Stimulated activated CD4-positive, alpha-beta T cell treated with anti-CD3 and anti-CD28 coated beads, Interleukin-1b, Interleukin-23, amount 100 ng/mL, for 24 hours (primary cell): ENCODE measurements at places on chromosomes 4 and X.

- DNase-seq, result no peak
These were observed 77.7 kb downstream of the OPHN1 start for GRCh38 chrX:68355629-68355920.

DNA sequence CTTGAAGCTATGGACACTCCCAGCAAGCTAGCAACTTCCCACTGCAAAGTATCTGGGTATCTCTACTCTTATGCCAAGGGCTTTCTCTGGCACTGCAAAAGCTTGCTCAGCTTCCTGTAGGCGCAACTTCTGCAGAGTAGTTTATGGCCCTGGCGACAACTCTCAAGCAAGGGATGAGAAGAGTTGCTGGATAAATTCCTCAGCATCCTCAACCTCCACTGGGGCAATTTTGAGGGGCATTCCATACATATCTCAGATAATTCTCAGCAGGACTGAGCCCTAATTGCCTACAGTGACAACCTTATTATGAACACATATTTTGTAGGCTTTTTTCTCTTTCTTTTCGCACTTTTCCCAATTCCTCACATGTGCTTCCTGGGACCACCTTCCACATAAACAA, 31.2 kb upstream of the TAB3 start:
- no peak for DNase-seq

GRCh38 chrX:38214551-38215531, 5.8 kb downstream of the SRPX start:
- DNase-seq, result no peak

GRCh38 chr4:173167758-173168395, 734 bp upstream of the GALNT7 start:
- peak; percentile 13 for DNase-seq

DNA sequence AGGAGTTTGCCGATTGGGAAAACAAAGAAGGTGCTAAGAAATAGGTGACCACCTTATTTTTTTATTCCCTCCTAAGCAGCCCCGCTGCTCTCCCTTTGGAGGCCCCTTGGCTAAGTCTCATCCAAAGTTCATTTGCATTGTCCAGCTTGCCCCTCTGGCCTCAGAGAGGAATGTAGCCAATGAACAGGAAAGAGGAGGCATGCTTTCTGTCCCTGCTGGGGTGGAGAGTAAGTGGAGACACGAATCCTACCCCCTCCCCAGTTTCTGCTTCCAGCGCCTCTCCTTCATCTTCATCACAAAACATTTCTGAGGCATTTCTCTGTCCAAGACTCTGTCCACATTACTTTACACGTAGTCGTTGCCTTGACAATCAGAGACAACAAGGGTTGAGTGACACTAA, 38.7 kb downstream of the NLGN3 start:
- no peak for DNase-seq

DNA sequence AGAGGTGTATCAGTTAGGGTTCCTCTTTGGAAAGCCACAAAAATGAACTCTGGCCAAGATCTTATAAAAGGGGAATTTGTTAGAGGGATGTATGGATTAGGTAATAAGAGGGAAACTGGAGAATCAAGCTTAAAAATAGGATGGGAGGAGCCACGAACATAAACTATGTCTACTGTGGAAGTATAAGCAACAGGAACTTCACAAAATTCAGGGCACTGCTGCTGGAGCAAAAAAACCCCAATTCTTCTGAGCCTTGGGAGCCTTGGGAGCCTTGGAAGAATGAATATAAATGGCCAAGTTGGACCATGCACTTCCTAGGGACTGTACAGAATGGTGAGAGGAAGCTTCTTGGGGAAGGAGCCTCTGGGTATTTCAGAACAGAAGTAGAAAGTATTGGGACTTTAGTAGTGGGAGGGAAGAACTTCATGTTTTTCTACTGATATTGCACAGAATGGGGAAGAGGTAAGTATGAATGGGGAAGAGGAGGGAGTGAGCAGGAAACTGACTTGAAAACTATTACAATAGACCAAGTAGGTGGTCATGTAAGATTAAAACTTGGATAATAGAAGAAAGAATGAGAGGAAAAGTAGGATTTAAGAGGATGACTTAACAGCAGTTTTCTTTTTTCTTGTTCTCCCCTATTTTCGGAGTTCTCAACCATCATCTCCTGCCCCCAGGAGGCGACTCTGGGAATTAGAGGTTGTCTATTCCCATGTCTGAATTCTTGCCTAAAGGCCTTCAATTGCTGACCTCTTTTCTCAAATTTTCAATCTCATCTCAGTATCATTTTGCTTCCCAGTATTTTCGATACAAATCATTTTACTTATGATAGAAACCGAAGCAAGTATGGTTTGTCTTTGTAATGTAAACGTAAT, 44.4 kb upstream of the TAPT1 start:
- DNase-seq, result no peak

GRCh38 chrX:46758956-46759644, at the start of gene SLC9A7:
SLC9A7 (minus strand) TSS chrX:46759118; CDS start chrX:46759029, 89 bp downstream.
- DNase-seq, result peak; percentile 64

GRCh38 chrX:118423558-118423957, 72.1 kb upstream of the DOCK11 start:
- DNase-seq, result no peak

DNA sequence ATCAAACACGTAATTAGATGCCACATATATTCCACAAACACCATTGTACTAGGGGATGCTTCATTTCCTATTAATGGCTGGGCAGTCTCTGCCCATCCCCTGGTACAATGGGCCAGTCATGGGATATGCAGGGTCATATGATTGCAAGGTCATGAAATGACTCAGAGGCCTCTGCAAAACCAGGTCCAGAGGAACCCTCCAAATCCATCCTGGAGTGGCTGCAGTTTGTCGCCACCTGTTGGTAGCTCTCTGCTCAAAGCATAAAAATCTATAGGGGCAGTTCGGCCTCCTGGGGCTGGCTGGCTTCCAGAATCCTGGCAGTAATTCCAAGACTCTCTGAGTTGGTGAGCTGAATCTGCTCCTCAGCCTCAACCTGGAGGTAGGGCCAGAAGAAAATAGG, 22.9 kb upstream of the PUDP start:
- no peak for DNase-seq

DNA sequence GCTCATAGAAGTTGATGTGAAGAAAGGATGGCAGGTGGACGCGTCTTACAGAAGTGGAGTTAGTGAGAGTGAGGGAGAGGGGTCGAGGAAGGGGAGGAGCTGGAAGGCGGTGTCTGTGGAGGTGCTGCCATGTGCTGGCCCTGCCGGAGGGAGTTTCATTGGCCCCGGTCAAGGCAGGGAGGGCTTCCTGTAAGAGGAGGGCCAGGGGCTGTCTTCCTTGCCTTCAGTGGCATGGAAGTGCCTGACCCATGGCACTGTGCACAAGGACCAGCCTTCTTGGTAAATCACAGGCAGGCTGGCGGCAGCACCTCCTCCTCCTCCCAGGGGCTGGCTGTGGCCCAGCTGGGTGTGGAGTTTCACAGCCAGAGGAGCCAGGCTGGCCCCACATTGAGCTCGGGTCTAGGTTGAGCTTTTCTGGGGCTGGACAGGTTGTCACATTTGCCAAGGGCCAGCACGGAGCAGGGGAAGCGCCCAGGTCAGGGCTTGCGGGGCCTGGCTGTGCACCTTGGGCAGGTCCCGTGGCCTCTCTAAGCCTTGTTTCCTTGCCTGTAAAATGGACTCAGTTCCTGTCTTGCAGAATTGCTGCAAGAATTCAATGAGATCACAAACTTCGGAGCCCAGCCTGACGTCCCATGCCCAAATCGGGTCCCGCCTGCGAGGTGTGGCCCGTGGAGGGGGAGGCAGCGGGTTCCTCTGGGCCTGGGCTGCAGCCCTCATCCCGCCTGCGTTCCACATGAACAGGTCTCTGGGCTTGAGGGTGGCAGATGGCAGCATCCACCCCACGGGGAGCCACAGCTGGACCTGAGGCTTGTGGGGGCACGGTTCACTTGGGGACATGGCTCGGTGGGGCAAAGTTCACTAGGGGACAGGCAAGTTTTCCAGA, 7.0 kb downstream of the HTRA3 start:
- no peak for DNase-seq

- DNase-seq, result no peak
These were observed 6.9 kb upstream of the PNMA6A start for GRCh38 chrX:153065389-153065788.

GRCh38 chr4:107650251-107650650, 69.8 kb downstream of the PAPSS1 start:
- no peak for DNase-seq

GRCh38 chr4:158996669-158997074, 106.2 kb upstream of the RAPGEF2 start:
- DNase-seq, result no peak

- DNase-seq, result no peak
These were observed 57.4 kb upstream of the CLCN4 start for GRCh38 chrX:10099411-10099810.

DNA sequence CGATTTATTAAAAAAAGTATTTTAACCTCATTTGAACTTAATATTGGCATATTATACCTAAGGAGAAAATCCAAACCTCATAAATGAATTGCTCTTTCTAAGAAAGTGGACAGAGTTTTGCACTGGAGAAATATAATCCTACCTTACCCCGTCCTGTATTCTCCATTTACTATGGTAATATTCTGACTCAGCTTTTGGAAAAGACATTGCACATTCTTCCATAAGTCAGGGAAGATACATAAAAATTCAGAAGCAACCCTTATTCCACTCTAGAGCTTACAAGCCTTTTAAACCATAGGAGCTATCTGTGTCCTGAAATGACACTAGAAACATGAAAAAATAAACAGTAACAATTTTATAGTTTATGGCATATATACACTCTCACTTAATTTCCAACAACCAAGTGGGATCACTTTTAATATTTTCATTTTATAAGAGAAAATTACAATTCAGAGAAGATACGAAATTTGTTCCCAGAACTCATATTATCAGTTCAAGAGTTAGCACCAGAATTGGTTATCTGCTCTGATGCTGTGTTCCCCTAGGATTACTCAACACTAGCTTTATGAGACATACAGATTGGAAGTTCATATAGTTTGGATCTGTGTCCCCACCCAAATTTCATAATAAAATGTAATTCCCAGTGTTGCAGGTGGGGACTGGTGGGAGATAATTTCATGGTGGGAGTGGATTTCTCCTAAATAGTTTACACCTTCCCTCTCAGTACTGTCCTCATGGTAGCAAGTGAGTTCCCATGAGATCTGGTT, 359.4 kb downstream of the ARAP2 start:
- DNase-seq, result no peak

- DNase-seq, result no peak
These were observed 93.1 kb upstream of the CXorf51A start for GRCh38 chrX:146907391-146908240.

GRCh38 chr4:105560421-105560848, 8.0 kb downstream of the ARHGEF38 start:
- no peak for DNase-seq

DNA sequence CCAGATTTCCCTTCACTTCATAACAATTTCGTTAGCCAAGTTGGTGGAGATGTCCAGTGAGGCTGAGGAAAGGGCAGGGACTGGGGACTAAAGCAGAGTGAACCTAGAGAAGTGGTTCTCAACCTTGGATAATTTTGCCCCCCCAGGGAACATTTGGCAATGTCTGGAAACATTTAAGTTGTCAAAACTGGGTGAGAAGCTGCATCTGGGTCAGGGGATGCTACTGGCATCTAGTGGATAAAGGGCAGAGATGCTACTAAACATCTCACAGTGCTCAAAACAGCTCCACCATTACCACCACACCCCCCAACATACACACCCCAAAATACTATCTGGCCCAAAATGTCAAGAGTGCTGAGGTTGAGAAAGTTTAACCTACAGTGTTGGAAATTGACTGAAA, 32.0 kb upstream of the FGF16 start:
- no peak for DNase-seq

DNA sequence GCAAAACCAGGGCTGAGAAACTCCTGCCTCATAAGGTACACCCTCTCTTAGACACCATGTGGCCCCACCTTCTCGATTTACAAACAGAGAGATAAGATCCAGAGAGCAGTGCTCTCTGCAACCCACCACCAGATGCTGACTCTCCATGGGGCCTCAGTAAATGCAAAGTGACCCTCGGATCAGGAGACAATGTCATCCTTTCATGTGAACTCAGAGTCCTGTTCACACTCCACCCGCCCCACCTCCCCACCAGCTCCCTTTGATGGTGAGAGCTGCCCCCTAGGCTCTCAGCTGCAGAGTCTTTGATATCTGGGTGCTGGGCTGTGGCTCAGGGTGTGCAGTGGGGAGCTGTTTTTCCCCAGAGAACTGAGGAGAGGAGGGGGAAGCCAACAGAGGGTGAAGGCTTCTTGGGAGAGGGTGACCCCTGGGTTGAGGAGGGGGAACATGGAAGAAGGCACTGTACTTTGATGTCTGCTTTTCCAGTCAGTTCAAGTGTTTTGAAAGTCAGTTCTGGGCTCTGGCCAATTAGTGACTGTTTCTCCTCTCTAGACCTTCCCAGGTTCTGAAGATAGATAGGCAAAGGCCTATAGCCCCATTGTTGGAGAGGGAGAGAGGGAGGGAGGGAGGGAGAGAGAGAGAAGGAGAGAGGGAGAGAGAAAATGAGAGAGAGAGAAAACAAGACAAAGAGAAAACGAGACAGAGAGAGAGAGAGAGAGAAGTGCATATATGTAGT, 88.2 kb downstream of the SCD5 start:
- no peak for DNase-seq

- no peak for DNase-seq
These were observed 330.2 kb downstream of the ZIC3 start for GRCh38 chrX:137896123-137896522.

DNA sequence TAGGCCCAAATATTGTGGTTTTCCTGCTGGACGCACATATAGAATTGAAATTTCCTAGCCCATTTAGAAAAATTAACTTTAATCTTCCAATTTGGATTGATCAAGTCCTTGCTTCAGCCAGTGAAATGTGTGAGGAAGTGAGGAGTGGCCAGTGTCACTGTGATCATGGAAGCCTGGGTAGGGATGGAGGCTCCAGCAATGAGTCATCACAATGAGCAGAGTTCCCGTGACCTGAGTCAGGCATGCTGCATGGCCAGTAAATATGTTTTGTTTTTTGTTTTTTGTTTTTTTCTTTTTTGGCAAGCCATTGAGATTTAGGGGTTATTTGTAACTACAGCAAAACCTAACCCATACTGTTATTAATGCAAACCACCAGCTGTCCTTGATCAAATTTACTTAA, 52.1 kb downstream of the IDS start:
- no peak for DNase-seq

DNA sequence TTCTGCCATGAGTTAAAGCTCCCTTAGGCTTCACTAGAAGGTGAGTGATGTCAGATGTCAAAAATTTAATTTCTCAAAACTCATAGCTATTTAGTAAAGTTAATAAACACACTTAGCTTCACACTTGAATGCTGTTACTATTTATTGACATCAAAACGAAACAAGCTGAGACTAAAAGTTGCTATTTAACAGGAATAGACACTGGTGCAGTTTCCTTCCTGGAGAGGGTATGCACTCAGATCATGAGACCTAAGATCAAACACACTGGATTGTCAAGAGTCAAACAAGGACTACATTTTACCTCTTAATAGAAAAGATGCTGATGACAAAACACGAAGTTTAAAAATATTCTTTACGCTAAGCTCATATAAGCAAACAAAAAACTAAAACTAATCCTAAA, 18.9 kb downstream of the UPF3B start:
- no peak for DNase-seq

- no peak for DNase-seq
These were observed 26.5 kb downstream of the BOD1L1 start for GRCh38 chr4:13601048-13601447.
